ENCODE measurements at places on chromosomes 16 and 17. TPM values are rescaled to one million over a fixed set of nuclear protein-coding genes. Genes with fewer than 3 reads are reported as not detected.

GRCh38 chr17:48100160-48100559, 1.1 kb downstream of the CBX1 start:
- no peak for DNase-seq

- no peak for DNase-seq
These were observed 58.1 kb upstream of the TANC2 start for GRCh38 chr17:62907961-62908360.

DNA sequence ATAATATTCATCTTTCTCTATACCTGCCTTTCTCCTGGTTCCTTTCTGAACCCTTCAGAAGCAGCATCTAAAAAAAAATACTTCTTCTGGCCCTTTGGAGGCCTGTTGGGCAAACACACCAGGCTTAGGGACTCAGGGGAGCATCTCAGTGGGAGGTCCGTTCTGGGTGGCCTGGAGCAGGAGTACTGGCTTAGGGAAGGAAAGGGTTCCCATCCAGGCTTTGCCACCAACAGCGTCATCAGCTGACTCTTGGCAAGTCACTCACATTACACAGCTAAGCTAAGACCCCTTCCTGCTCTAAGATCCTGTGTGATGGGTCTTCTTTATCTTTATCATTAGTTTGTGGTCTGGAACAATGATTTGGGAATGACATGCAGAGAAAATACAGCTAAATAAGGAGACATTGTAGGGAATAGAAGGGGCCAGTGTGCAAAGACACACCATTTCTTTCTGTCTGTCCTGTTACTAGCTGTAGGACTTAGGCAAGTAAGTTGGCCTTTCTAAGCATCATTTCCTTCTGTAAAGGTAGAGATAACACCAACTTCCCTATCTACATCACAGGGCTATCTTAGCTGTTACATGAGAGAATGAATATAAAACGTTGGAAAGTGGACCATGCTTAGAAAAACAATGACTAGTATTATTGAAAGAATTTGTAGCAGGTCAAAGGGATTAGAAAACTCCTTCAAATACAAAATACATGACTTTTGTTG, 9.9 kb downstream of the PCTP start:
- DNase-seq: peak; percentile 27

- no peak for DNase-seq
These were observed 9.2 kb upstream of the PRKCB start for GRCh38 chr16:23826528-23827045.

DNA sequence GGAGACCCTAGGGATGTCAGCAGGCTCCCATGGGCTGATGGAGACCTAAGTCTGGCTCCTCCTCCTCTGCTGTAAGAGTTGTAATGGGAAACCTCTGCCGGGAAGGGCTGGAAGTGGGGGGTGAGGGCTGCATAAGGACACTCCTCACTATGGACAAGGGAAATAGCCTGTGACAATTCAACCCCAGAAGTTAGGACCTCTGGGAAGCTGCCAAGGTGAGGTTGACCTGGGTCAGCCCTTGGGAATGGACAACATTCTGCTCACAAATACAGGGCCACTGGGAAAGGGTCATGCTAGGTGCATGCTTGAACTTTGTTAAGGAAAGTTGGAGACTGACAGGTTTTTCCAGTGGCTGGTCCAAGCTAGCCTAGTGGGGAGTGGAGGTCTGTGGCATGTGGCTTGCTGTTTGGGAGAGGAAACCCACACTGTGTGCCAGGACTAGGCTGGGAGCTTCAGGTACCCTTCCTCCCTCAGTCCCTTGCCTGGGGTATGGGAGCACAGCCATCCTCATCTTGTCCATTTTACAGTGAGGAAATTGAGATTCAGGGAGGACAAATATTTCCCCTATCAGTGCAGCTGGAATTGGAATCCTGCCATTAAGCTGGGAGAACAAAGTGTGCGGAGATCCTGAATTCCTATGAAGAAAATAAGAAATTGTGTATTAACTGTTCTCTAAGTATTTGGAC, 190.4 kb downstream of the SALL1 start:
- DNase-seq: no peak

- no peak for DNase-seq
These were observed 23.1 kb downstream of the PSMD12 start for GRCh38 chr17:67343237-67343636.

DNA sequence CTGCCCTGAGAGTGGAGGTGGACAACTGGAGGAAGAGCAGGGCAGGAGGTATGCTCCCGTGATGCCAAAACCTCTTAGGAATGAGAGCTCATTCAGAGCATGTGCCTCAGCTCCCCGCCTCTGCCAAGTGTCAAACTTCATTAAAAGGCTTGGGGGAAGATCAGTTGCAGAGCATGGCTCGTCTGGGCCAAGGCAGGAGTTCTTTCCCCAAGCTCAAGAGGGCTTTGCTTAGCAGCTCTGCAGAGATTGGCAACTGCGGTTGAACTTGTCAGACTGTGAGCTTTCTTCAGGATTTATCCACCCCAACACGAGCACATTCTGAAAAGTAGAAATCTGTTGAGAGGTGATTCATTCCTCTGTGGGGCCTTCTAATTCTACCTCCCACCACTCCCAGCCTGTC, 248.1 kb downstream of the HS3ST3A1 start:
- no peak for DNase-seq

ABCA6 gene
- total RNA-seq: 267 TPM

GRCh38 chr17:83088909-83089308, 9.5 kb downstream of the METRNL start:
- no peak for DNase-seq

DNA sequence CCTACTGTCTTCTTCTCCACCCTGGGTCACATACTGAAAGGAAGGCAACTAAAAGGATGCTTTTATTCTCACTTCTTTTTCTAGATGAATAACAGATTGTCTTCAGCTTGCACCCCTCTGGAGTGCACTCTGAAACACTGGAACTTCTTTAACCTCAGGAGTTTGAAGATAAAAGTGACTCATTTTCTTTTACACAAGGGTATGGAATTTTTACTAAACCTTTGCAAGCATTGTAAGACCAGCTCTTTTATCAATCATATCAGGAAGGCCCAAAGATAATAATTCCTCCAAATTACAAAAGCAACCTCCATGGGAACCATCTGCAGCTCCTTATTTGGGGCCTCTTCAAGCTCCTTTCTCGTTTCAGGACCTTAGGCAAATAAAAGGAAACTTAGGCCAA, 193.5 kb upstream of the KIF2B start:
- DNase-seq: no peak

GRCh38 chr17:1711804-1712203, 1.6 kb upstream of the TLCD2 start:
- DNase-seq: no peak

- DNase-seq: no peak
These were observed 17.5 kb downstream of the GRIN2C start for GRCh38 chr17:74842146-74842598.

GCGR gene
- total RNA-seq: 12.4 TPM

DNA sequence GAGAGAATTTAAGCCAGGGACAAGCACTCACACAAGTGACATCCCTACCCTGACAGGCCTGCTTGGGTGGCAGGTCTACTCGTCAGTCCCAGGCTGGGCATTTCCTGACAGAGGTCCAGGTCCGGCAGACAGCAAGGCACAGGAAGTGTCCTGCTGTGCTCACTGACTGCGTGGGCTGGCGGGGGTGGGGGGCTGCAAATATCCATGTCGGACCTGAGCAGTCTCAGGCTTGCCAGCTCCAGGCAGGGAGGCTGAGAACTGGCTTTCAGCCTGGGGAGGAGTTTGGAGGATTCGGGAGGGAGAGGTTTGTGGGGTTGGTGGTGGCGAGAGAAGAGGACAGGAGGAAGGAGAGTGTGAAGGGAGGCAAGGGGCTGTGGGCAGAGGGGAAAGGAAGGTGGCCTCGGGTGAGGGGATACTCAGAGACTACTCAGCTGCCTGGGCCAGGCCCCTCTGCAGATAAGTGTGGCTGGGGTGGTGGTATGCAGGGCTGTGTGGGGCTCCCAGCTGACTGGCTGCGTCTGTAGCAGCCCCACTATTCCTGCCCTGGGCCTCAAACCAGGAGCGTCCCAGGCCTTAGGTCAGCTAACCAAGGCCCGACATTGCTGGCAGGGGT, 7.8 kb downstream of the HIC1 start:
- DNase-seq: no peak

GRCh38 chr16:87740909-87741424, 24.8 kb downstream of the KLHDC4 start:
- no peak for DNase-seq

BICDL2 gene
- total RNA-seq: not detected

GRCh38 chr17:55068862-55069811, 100.6 kb downstream of the STXBP4 start:
- DNase-seq: no peak

CDC27 gene
- 87.6 TPM for total RNA-seq

DNA sequence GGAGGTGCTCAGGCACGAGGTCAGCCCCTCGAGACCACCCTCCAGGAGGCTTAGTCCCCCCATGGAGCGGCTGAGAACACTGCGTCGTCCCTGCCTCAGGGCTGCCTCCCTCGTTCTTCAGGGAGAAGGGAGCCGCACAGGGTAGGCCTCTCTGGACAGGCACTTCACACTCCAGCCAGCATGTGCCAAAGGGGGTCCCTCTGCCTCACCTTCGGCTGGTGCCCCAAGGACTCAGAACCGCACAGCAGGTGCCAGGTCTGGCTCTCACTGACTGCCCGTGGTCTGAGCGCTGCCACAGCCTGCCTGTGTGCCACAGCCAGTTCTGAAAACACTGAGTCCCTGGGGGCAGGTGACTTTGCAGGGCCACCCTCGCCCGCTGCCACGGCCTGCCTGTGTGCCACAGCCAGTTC, 7.1 kb downstream of the P2RX5 start:
- no peak for DNase-seq

GRCh38 chr17:71975331-71975801, 145.5 kb upstream of the SOX9 start:
- DNase-seq: peak; percentile 55

GRCh38 chr17:11950771-11951519, 46.3 kb downstream of the ZNF18 start:
- no peak for DNase-seq

- no peak for DNase-seq
These were observed 30.0 kb downstream of the IL21R start for GRCh38 chr16:27431773-27432532.

DNA sequence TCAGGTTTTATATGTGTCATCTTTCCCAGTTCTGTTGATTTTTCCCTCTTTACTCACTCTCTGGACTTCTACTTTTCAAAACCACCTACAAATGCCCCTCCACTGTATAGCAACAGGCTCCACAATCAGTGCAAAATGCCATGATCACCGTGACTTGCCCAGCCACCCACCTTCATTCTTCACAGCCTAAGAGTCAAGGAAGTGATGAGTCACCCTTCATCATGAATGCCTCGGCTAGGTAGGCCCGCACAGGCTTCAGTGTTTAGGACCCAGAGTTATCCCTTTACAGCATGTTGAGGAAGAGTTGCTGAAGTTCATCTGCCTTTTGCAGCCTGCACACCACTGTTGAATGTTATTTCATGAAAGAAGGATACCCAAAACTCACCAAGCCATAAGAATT, 158.6 kb downstream of the PMP22 start:
- DNase-seq: no peak

GRCh38 chr16:83328936-83329335, 478.8 kb upstream of the HSBP1 start:
- no peak for DNase-seq

DNA sequence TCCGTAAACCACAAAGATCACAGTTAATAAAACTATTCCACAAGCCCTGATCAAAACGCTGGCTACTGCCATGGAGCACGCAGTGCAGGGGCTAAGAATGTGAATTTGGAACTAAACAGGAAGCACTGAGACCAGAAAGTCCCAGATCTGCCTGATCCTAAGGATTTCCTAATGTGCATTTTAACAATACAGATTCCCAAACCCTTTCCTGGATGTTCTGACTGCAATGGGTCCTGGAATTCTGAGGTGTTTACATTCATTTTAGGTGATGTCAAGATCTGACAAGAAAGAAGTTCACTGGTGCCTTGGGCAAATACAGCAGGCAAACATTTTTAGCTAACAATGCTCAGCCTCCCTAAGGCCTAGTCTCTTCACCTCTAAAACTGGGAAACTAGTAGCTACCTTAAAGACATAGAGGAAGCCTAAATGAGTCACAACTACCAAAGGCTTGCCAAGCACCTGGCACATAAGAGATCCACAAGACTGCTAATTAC, 10.3 kb downstream of the NSMCE1 start:
- no peak for DNase-seq

ZNF213 gene
- total RNA-seq: 9.8 TPM

DNA sequence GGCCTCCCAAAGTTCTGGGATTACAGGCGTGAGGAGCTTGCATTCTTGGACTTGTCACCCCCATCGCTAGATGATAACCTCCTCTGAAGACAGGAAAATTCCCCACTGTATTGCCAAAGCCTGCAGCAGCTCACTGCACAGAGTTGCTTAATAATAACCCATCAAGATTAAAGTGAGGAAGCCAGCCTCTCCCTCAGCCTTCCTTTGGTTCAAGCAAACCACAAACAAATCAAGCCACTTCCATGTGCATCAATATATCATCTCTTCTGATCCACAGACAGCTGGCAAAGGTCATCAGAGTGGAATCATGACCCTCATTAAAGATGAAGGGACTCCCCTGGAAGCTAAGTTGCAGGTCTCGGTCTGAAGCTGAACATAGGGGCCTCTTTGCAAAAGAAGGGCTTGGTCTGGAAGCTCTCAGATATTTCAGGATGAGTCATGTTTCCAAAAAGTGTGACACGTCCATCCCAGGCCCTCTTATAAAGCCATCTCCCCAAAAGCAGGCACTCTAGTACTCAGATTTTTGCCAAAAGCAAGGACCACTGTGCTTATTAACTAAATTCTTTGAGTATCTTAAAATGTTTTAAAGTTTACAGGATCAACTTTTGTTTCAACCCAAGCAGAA, 4.8 kb downstream of the EMP2 start:
- DNase-seq: no peak

DNA sequence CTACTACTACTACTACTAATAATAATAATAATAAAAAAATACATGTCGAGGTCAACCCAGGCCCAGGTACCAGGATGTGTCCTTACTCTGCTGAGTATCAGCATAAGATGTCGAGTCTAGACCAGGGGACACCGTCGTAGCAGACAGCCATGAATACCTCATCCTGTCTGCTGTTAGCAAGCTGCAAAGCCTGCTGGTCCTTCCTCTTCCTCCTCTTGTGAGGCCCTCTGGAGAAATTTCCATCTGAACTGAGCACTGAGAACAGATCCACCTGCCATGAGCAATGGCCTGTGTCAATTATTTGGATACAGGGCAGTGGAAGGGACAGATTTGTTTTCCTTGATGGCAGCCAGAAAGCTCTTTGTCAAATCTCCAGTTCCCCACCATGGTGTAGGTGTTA, 168.5 kb downstream of the XYLT1 start:
- no peak for DNase-seq

DNA sequence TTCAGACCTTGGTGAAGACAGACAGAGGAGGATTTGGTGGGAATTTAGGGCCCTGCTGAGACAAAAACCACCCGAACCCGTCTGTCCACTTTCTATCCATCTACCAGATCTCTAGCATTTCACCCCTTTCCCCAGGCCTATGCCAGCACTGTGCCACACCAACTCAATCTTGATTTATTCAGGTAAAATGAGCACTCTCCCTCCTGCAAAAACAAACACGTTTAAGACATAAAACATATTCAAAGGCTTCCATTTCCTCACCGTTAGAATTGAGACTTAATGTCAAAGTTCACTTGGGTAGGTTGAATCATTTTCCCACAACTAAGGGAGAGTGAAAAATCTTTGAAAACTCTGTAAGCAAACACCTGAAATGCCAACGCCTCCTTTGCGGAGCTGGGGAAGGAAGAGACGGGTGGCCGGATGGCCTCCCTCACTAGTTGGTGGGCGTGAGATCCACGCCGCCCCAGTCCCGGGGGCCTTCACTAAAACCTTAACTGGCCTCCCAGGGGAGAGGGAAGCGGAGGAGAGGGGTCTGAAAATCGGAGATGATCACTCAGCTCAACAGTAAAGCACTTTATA, 862 bp downstream of the DCAKD start:
- no peak for DNase-seq

HAS3 gene
- total RNA-seq: 0.90 TPM

All from tibial nerve (tissue), 4 donors.